HT1080 (cell line): ENCODE measurements at places on chromosomes 12 and 14. TPM values are rescaled to one million over a fixed set of nuclear protein-coding genes. Genes with fewer than 3 reads are reported as not detected.

Gene LHX5
- total RNA-seq: not detected in 2 replicates

Gene AMN
- not detected in 2 replicates for total RNA-seq

GRCh38 chr14:91743305-91743653 lies 11.4 kb upstream of the CATSPERB start:
- no peak for DNase-seq

GRCh38 chr14:89736881-89737280 lies 217.6 kb downstream of the EFCAB11 start:
- no peak for DNase-seq

- DNase-seq: no peak
Measured at GRCh38 chr14:82116721-82117120, 583.1 kb upstream of the SEL1L start.

Gene C3AR1
- 1.9 and 3.1 TPM in 2 replicates for total RNA-seq

DNA sequence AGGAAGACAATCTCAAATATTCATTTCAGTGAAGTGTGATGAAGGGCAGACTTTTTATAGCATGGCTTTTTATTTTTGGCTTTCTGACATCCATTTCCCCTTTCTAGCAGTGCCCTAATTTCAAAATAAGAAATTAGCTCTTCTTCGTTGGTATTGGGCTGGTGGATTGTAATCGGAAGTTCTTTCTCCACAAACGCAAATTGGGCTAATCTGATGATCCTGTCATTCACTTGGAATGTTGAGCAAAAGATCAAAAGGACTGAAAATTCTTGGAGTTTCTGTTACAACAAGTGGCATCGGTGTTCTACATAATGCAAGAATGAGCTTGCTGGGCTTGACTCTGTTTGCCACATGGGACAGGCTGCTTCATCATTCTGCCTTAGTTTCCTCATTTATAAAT lies 1182.8 kb downstream of the FLRT2 start:
- no peak for DNase-seq

Gene KRT1
- total RNA-seq: not detected in 2 replicates

DNA sequence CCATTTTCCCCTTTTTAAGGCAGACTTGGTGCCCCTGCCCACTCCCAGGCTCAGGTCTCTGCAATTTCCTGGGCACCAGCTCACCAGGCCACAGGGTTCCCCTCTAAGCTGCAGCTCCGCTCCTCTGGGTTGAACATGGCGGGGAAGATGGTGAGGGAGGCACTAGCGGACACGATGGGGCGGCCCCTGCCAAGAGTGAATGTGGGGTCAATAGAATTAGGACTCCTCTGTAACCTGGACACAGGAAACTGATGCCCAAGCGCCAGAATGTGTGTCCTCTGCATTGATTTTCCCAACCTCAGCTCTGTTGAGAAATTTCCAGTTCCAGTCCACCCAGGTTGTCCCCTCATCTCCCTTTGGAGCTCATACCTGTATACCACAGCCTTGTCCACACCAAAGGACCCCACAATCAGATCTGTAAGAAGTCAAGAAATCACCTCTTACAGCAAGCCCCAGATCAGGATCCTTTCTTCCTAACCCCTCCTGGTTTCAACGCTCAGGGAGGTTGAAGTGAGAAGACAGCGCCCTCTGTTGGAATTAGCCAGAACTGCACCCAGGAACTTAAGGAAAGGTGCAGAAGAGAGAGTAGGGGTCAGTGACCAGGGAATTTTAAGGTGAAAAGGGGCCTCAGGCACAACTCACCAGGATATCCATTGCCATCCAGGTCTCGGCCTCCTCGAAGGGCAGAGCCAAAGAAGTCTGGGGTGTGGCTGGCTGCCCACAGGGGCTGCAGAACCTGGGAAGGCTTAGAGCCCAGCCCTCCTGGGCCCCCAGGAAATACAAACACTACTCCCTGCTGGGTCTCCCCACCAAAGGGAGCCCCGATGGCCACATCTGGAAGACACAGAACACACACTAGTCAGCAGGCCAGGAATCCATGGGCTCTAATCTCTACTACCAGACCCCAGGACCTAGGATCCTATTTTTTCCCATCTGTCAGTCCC lies 14.7 kb downstream of the ITGA5 start:
- DNase-seq: peak; percentile 46

- DNase-seq: no peak
Measured at GRCh38 chr12:62776997-62777396, 158.0 kb downstream of the PPM1H start.

GRCh38 chr14:92668276-92668973 lies 80.0 kb downstream of the LGMN start:
- no peak for DNase-seq

- peak; percentile 71 for DNase-seq
Measured at GRCh38 chr12:121214166-121214777, 4.3 kb downstream of the P2RX4 start.

Gene TROAP
- 35.8 and 48.7 TPM in 2 replicates for total RNA-seq

Gene KRT74
- total RNA-seq: not detected in 2 replicates

GRCh38 chr14:77516126-77516525 lies 17.5 kb upstream of the ISM2 start:
- DNase-seq: no peak

Gene PIK3C2G
- not detected in 2 replicates for total RNA-seq

Gene SERPINA9
- not detected in 2 replicates for total RNA-seq

DNA sequence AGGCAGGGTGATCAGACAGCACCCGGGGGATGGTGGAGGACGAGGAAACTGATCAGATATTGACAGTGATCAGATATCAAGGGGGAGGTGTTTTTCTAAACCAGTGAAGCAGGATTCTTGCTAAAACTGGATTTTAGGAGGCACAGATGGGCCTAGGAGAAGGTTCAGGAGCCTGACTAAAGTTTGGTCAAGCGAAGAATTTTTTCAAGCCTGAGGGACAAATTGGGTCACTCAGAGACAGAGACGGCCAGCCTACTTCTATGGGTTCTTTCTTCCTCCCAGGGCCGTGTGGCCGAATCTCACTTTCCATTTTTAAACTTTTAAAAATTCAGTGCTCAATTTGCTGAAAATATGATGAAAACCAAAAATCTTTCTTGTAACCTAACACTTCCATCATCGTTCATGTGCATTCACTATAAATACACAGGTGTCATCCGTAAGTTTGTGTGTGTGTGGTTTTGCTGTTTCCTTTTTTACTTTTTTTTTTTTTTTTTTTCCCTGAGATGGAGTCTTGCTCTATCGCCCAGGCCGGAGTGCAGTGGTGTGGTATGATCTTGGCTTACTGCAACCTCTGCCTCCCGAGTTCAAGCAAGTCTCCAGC lies 68.5 kb downstream of the RIN3 start:
- no peak for DNase-seq
